ENCODE measurements at places on chromosomes 12 and 14.

GRCh38 chr12:116160231-116160630, 117.3 kb downstream of the MED13L start:
- DNase-seq: no peak

DNA sequence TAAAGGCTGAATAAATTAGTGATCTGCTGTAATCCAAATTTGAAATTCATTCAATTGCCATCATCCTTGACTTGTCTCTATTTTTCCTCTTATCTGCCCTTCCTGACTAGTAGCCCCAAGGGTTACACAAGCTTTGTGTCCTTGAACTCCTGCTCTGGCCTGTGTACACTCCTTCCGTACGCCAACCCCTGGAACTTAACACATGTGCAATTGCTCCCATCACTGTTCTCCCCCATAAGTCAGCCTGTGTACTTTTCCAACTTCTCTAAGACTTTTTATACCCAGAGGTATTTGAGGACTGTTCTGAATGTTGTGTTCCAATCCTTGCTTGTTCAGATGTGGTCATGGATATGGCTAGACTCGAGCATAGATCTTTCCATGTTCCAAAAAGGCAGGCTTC, 171.1 kb upstream of the G2E3 start:
- no peak for DNase-seq

DNA sequence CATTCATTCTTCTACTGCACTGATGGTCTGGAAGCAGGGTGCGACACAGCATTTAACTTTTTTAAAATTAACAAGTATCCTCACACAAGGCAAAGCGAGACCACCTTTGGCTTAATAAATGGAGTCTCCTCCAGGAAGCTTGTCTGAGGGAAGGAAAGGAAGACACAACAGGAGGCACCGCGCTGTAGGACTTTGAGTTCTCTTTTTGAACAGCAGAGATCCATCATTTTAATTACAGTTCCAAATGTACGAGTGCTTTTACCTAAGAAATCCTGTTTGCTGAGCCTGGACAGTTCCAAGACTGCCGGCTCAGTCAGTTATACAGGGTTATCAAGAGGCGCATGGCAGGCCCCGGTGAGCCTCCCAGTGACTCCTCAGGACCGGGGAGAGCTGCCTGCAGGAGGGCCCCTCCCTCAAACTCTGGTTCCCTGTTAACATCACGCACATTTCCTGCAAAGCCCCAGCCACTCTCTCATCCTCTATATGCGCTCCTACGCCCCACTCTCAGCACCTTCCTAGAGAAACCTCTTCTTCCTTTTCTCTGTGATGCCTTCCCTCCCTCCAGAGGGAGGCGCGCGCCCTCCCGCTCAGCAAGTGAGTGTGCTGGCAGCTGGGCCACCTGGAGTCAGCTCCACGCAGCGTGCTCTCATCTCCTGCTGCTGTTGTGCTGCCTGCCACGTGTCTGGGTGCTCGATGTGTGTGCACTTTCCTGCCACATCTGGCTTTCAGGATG, 46.1 kb downstream of the STX2 start:
- no peak for DNase-seq

DNA sequence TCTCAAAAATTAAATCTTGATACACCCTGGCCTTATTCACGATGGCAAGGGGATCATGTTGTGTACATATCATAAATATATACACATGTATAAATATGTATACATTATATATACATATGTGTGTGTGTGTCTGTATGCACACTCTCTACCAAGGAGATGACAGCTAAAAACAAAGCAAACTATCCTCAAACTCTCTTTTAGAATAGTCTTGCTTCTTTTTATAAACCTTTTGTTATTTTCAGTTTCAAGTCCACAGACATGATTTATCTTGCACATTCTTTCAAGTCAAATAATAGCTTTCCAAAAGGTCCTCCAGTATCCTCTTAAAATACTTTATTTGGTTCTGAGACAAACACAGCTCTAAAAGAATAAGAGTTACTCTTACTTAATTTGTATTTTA, 8.4 kb downstream of the ANO6 start:
- no peak for DNase-seq

GRCh38 chr12:124847113-124848074, 16.3 kb downstream of the SCARB1 start:
- no peak for DNase-seq

GRCh38 chr14:68630611-68631393, 162.1 kb downstream of the ZFP36L1 start:
- no peak for DNase-seq

- no peak for DNase-seq
These were observed 12.8 kb downstream of the CYP46A1 start for GRCh38 chr14:99696929-99697328.
